ENCODE measurements at places on chromosomes 1 and 21.

DNA sequence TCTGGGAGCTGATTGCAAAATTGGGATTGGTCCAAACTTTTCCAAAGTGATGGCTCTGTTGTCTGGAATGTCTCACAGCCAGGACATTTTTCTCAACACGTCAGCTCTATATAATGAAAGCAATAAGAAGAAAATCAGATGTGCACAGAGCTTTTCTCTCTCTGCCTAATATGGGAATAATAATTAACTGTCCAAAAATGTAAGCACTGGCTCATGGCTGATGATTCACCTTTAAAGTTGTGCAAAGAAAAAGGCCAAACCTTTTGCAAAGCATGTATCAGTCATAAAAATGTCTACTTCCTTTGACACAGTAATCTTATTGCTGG is 30.4 kb downstream of the ZNF281 start:
- peak; percentile 97 for DNase-seq

GRCh38 chr1:38787041-38787440 is 72.5 kb downstream of the RRAGC start:
- no peak for DNase-seq

DNA sequence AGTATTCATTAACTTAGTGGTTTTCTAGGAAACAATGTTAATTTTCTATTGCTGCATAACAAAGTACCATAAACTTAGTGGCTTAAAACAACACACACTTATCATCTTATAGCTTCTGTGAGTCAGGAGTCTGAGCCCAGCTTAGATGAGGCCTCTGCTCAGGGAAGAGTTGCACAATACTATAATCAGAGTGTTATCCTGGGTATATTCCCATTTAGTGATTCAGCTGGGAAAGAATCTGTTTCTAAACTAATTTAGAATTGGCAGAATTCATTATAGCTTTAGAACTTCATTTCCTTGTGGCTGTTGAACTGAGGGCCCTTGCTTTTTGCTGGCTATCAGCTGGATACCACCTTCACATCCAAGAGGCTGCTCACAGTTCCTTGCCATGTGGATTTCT is 515.5 kb downstream of the BRINP3 start:
- peak; percentile 37 for DNase-seq

DNA sequence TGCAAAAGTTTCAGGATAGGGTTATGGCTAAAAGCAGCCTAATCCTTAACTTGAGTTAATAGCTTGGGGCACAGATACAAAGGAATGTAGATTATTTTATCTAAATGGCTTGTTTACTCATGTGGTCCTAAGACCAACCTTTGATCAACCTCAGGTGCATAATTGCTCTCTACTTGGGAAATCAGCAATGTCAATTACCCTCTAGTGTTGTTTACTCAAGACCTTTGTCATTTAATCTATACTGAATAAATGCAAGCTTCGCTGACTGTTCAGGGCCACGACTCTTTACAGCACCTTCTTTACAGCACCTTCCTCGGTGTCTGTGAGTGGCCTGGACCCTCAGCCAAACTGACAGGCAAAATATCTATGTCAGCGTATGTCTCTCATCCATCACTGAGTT is 217.5 kb upstream of the MAP1LC3C start:
- no peak for DNase-seq

Data from AG04449 (cell line).